OCI-LY7 (cell line): ENCODE measurements at places on chromosomes 4 and X. TPM values are rescaled to one million over a fixed set of nuclear protein-coding genes. Genes with fewer than 3 reads are reported as not detected.

The XG gene
- not detected in 2 replicates for total RNA-seq

The WDR45 gene
- 46.2 and 48.7 TPM in 2 replicates for total RNA-seq

The NIPAL1 gene
- total RNA-seq = 1.7 and 1.9 TPM in 2 replicates

The LGI2 gene
- not detected in 2 replicates for total RNA-seq

- DNase-seq = no peak
Observed at GRCh38 chrX:13520936-13521335, 48.5 kb upstream of the EGFL6 start.

GRCh38 chr4:171118091-171118490 lies 695.1 kb upstream of the GALNTL6 start:
- DNase-seq = no peak

- DNase-seq = no peak
Observed at GRCh38 chrX:129599499-129599898, 55.3 kb downstream of the APLN start.

GRCh38 chr4:82820689-82821088 lies 22.1 kb upstream of the SCD5 start:
- no peak for DNase-seq

- peak; percentile 70 for DNase-seq
Observed at GRCh38 chrX:52923781-52924241, 26.7 kb downstream of the FAM156B start.

DNA sequence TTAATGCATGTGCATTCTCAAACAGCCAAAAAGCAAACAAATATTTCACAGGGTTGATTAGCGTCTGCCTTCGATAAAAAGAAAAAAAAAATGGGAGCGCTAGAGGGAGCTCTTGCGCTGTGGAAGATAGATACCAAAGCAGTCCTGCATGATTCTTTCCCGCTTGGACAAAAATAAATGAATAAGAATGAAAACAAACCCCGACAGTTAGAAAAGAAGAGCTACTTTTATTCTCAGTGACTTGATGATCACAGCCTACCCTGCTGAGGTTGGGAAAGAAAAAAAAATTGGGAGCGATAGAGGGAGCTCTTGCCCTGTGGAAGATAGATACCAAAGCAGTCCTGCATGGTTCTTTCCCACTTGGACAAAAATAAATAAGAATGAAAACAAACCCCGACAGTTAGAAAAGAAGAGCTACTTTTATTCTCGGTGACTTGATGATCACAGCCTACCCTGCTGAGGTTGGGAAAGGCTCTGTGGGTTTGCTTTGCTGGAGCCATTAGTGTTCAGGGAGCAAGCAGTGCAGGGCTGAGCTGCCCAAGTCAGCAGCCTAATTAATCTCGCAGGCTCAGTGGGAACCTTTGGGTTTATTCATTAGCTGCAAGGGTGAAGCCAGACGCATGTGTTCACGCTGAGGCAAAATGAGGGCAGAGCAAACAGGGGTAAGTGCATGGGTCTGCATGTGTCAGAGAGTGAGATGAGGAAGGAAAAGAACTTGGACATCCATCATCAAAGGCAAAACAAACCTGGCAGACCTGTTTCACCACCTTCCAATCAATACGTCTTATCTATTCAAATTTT lies 249.3 kb upstream of the PRKX start:
- peak; percentile 25 for DNase-seq
